Endodermal cell (in vitro differentiated cells): ENCODE measurements at places on chromosomes 12 and 14. TPM values are rescaled to one million over a fixed set of nuclear protein-coding genes. Genes with fewer than 3 reads are reported as not detected.

GRCh38 chr12:1865284-1865866, 45.0 kb downstream of the LRTM2 start:
- DNase-seq = peak; percentile 41
- no peak overlapping the region for H3K27ac ChIP-seq
- no peak overlapping the region for H3K4me3 ChIP-seq
- no peaks in the 10 kb centered on the region for H3K4me1 ChIP-seq

DNA sequence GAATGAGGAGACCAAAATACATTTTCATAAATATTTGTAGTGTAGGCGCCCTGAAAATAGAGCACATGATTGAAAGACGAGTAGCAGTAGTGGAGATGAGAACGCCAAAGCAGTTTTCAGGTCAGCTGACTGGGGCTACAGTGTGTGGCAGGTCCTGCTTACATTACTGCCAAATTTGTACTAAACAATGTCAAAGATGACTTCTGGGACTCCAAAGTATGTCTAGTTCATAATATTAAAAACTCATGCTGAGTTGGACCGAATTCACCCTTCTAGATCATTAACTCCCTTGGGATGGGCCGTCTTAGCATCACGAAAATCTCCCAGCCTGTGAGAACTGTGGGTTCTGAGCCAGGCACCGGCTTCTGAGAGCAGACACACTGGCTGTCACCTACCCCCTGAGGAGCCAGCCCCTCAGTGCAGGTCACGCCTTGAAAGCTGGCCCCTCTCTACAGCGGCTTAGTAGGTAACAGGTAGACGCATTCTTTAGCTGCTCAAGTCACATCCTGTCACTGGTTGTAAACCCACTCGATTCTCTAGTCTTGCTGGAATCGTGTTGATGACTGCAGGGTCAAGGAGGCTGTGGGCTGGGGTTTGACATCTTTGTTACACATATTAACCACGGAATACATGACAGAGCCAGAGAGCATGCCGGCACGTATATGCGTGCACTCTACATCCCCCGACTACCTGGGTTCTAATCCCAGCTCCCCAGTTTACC, 210.4 kb downstream of the ETV6 start:
- H3K27ac ChIP-seq = no peak overlapping the region
- H3K27me3 ChIP-seq = no peaks in the 10 kb centered on the region
- peaks cover 19% of the 10 kb centered on the region for H3K36me3 ChIP-seq
- H3K4me3 ChIP-seq = no peak overlapping the region

- DNase-seq = no peak
- no peaks in the 10 kb centered on the region for H3K4me1 ChIP-seq
- H3K27me3 ChIP-seq = peaks cover 10% of the 10 kb centered on the region
These were observed 224.7 kb downstream of the PIK3C2G start for GRCh38 chr12:18486036-18486435.

GRCh38 chr14:104265918-104266630, 127.7 kb downstream of the KIF26A start:
- no peaks in the 10 kb centered on the region for H3K36me3 ChIP-seq
- no peaks in the 10 kb centered on the region for H3K27me3 ChIP-seq
- no peak overlapping the region for H3K27ac ChIP-seq

- H3K36me3 ChIP-seq = no peaks in the 10 kb centered on the region
- H3K27ac ChIP-seq = no peak overlapping the region
- DNase-seq = no peak
- no peaks in the 10 kb centered on the region for H3K27me3 ChIP-seq
- H3K4me1 ChIP-seq = no peaks in the 10 kb centered on the region
- H3K4me3 ChIP-seq = no peak overlapping the region
These were observed 102.6 kb upstream of the LMNTD1 start for GRCh38 chr12:25655702-25656101.

- H3K4me3 ChIP-seq = no peak overlapping the region
- H3K27ac ChIP-seq = no peak overlapping the region
- no peaks in the 10 kb centered on the region for H3K36me3 ChIP-seq
- no peaks in the 10 kb centered on the region for H3K4me1 ChIP-seq
These were observed 72.4 kb downstream of the USP15 start for GRCh38 chr12:62332598-62332997.

- no peak for DNase-seq
- H3K27ac ChIP-seq = peak overlapping the region; percentile 13
- peak overlapping the region; percentile 69 for H3K4me3 ChIP-seq
- no peaks in the 10 kb centered on the region for H3K4me1 ChIP-seq
- H3K36me3 ChIP-seq = no peaks in the 10 kb centered on the region
These were observed 29.4 kb downstream of the RPGRIP1 start for GRCh38 chr14:21309238-21309636.

- peak overlapping the region; percentile 49 for H3K27ac ChIP-seq
- no peaks in the 10 kb centered on the region for H3K27me3 ChIP-seq
- peaks cover 21% of the 10 kb centered on the region for H3K36me3 ChIP-seq
- peaks cover 10% of the 10 kb centered on the region for H3K4me1 ChIP-seq
These were observed 507 bp downstream of the BAZ2A start for GRCh38 chr12:56629459-56630179.

DNA sequence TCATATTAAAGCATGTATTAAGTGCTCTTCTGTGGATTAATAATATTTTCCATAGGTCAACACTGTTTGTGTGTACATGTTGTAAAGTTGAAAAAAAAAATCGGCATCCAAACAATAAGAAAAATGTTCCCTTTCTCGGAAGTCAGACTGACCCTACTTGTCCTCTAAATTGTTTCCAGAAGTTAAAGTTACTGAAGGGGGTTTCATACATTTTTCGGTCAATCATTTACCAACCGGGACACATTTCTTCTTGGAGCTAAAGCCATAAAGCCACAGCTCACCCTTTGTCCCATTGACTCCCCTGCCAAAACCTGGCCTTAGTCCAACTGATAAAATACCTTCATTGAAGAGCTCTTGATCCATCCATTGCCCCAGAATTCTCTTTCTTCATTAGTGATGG, 230.0 kb downstream of the ANO2 start:
- no peaks in the 10 kb centered on the region for H3K36me3 ChIP-seq
- H3K27ac ChIP-seq = no peak overlapping the region
- H3K4me1 ChIP-seq = no peaks in the 10 kb centered on the region
- no peak for DNase-seq
- H3K27me3 ChIP-seq = peaks cover 6% of the 10 kb centered on the region

GRCh38 chr14:94388384-94389103, at the start of gene SERPINA1:
SERPINA1 (minus strand) TSS chr14:94388602; CDS start chr14:94383237, 5,365 bp downstream.
- peaks cover 10% of the 10 kb centered on the region for H3K27me3 ChIP-seq
- DNase-seq = peak; percentile 37
- no peak within 1 kb of the TSS for H3K4me3 ChIP-seq
- H3K27ac ChIP-seq = no peak within 1 kb of the TSS
- H3K4me1 ChIP-seq = no peaks in the 10 kb centered on the region
- no peaks in the 10 kb centered on the region for H3K36me3 ChIP-seq

DNA sequence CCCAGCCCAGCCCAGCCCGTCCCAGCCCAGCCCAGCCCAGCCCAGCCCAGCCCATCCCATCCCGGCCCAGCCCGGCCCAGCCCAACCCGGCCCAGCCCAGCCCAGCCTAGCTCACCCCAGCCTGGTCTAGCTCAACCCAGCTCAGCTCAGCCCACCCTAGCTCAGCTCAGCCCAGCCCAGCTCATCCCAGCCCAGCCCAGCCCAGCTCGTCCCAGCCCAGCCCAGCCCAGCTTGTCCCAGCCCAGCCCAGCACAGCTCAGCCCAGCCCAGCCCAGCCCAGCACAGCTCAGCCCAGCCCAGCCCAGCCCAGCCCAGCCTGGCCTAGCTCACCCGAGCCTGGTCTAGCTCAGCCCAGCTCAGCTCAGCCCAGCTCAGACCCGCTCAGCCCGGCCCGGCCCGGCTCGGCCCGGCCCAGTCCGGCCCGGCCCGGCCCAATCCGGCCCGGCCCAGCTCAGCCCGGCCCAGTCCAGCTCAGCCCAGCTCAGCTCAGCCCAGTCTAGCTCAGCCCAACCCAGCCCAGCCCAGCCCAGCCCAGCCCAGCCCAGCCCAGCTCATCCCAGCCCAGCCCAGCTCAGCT, 184.7 kb downstream of the TMEM121 start:
- H3K4me1 ChIP-seq = no peaks in the 10 kb centered on the region
- no peaks in the 10 kb centered on the region for H3K27me3 ChIP-seq
- peak; percentile 7 for DNase-seq
- H3K36me3 ChIP-seq = no peaks in the 10 kb centered on the region

GRCh38 chr12:53585448-53586125, 40.6 kb downstream of the ATF7 start:
- no peaks in the 10 kb centered on the region for H3K4me1 ChIP-seq
- no peaks in the 10 kb centered on the region for H3K27me3 ChIP-seq
- H3K36me3 ChIP-seq = peaks cover 4% of the 10 kb centered on the region
- DNase-seq = no peak
- H3K27ac ChIP-seq = no peak overlapping the region

GRCh38 chr14:96739200-96739910, 57.8 kb upstream of the VRK1 start:
- H3K4me1 ChIP-seq = peaks cover 4% of the 10 kb centered on the region
- H3K4me3 ChIP-seq = no peak overlapping the region
- no peak for DNase-seq

GRCh38 chr12:15165012-15165659, 56.1 kb downstream of the RERG start:
- no peaks in the 10 kb centered on the region for H3K27me3 ChIP-seq
- DNase-seq = peak; percentile 76
- H3K4me3 ChIP-seq = no peak overlapping the region
- H3K4me1 ChIP-seq = peaks cover 10% of the 10 kb centered on the region
- no peak overlapping the region for H3K27ac ChIP-seq

DNA sequence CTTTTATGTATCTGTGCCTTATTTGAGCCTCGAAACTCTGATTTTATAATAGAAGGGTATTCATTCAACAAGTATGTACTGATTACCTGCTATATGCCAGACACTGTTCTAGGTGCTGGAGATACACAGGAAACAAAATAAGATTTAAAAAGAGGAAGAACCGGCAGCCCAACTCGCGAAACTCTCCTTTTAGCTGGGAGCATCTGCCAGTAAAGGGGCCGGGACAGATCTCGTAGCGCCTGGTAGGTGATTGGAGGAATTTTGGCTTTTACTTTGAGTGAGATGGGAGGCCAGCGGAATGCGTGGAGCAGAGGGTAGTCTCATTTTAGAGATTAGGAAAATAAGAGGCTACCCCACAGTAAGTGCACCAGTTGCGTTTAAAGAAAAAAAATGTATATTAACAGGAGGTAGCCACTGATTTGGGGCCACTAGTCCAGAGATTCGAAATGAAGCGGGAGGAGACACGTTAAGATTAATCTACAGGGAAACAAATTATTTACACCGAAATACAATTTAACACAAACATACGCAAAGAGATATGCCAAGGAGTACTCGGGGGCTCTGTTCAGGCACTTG, 520 bp upstream of the MON2 start:
- H3K4me1 ChIP-seq = no peaks in the 10 kb centered on the region
- H3K27me3 ChIP-seq = no peaks in the 10 kb centered on the region
- peak overlapping the region; percentile 98 for H3K4me3 ChIP-seq
- peaks cover 8% of the 10 kb centered on the region for H3K36me3 ChIP-seq
- H3K27ac ChIP-seq = no peak overlapping the region

- DNase-seq = peak; percentile 72
- H3K36me3 ChIP-seq = no peaks in the 10 kb centered on the region
- no peak overlapping the region for H3K4me3 ChIP-seq
These were observed 89.7 kb upstream of the PARP11 start for GRCh38 chr12:3962631-3963483.

GRCh38 chr14:91732859-91733477, 1.1 kb upstream of the CATSPERB start:
- no peak overlapping the region for H3K4me3 ChIP-seq
- peak overlapping the region; percentile 5 for H3K27ac ChIP-seq
- H3K4me1 ChIP-seq = no peaks in the 10 kb centered on the region
- H3K27me3 ChIP-seq = no peaks in the 10 kb centered on the region

GRCh38 chr12:61808856-61809255, 451.3 kb upstream of the USP15 start:
- no peak overlapping the region for H3K27ac ChIP-seq
- no peaks in the 10 kb centered on the region for H3K36me3 ChIP-seq
- no peak overlapping the region for H3K4me3 ChIP-seq
- no peaks in the 10 kb centered on the region for H3K27me3 ChIP-seq
- H3K4me1 ChIP-seq = no peaks in the 10 kb centered on the region

- H3K4me1 ChIP-seq = no peaks in the 10 kb centered on the region
- peaks cover 2% of the 10 kb centered on the region for H3K36me3 ChIP-seq
- no peaks in the 10 kb centered on the region for H3K27me3 ChIP-seq
- H3K27ac ChIP-seq = no peak overlapping the region
- no peak overlapping the region for H3K4me3 ChIP-seq
- no peak for DNase-seq
These were observed 464.6 kb downstream of the PCNX1 start for GRCh38 chr14:71371711-71372396.

DNA sequence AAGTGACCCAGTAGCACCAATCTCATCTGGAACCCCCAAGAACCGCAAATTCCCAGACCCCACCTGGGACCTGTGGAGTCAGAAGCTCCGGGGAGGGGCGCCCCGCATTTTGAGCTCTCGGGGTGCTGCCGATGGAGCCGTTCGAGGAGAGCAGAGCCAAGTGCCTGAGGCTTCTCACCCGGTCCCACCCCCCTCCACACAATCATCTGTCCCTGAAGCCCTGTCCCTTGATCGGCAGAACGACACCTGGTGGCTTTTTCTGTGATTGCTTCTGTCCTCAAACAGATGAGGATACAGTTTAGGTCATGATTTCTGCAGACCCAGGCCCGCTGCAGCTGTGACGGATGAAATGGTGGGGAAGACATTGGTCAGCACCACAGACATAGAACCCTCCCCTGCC, 74.7 kb downstream of the NOC4L start:
- no peak overlapping the region for H3K27ac ChIP-seq
- no peaks in the 10 kb centered on the region for H3K27me3 ChIP-seq
- H3K4me3 ChIP-seq = no peak overlapping the region
- peak; percentile 93 for DNase-seq

DNA sequence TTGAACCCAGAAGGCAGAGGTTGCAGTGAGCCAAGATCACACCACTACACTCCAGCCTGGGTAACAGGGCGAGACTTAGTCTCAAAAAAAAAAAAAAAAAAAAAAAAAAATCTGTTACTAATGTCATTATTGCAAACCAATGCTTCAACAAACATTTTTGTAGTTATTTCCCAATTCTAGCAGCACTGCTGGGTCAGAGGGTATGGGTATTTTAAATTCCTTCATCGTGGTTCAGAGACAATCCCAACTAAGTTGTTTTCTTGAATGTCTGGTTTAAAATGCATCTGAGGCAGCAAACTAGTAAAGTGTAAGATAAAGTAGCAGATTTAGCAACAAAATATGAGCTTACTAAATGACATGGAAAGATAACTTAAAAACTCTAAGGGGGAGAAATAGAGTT, 65.6 kb downstream of the FERMT2 start:
- H3K4me1 ChIP-seq = peaks cover 6% of the 10 kb centered on the region
- no peak for DNase-seq
- no peak overlapping the region for H3K27ac ChIP-seq

DNA sequence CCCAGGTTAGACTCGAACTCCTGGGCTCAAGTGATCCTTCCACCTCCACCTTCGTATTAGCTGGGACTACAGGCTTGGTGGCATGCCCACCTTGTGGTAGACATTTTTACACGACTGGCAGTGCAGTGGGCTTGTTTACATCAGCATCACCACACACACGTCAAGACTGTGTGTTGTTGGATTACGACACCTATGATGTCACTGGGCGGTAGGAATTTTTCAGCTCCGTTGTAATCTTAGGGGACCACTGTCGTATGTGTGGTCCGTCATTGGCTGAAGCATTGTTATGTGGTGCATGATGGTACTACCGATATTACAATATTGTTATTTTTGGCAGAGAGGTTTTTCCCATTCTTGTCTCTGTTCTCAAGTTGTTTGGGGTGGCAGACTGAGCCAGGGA, 50.7 kb downstream of the TSPAN9 start:
- no peaks in the 10 kb centered on the region for H3K4me1 ChIP-seq
- DNase-seq = no peak
- H3K36me3 ChIP-seq = no peaks in the 10 kb centered on the region
- no peaks in the 10 kb centered on the region for H3K27me3 ChIP-seq
- no peak overlapping the region for H3K4me3 ChIP-seq

The RHOJ gene
- total RNA-seq = not detected in 2 replicates

The ASPG gene
- 1.4 and 2.7 TPM in 2 replicates for total RNA-seq

The HOXC12 gene
- total RNA-seq = not detected in 3 replicates
